ENCODE measurements at places on chromosomes 12 and 14.

DNA sequence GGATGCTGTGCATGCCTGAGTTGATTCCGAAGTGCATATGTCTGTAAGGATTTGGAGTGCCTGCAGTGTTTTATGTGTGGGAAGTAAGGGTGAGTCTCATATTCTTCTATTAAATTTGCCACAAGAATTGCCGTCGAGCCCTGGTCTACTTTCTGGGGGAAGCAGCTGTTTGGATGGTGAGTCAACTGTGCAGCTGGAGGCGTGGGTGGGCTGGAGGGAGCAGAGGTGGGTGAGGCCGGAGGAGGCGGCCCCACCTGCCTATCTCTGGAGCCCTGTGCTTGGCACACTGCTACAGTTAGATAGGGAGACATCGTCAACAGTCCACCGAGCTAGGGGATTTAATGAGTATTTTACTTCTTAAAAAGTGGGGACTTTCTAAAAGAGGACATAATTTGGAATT, 9.7 kb downstream of the GLRX5 start:
- DNase-seq = no peak

GRCh38 chr14:91400696-91401095, 16.9 kb downstream of the CCDC88C start:
- no peak for DNase-seq

GRCh38 chr12:54411391-54412241, 7.5 kb downstream of the ITGA5 start:
- DNase-seq = peak; percentile 69

- no peak for DNase-seq
Observed at GRCh38 chr12:22993609-22994315, 368.8 kb downstream of the ETNK1 start.

DNA sequence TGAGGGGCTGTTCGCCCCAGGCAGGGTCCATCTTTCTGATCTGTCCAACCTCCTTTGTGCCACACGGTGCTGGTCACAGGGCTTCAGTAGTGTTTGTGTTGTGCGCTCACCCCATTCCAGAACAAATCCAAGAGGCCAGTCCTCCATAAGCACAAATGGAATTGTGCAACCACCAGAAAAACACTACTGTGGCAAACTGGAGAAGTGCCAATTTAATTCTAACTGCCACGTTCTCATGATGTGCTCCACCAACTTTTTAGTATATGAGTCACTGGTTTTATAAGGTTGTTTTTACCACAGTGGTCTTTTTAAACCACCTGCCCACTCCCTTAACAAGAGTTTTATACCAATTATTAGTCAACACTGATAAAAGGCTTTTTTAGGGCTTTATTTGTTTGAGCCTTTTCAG, 380.2 kb downstream of the NAV3 start:
- no peak for DNase-seq

- DNase-seq = no peak
Observed at GRCh38 chr12:74321381-74321780, 216.3 kb upstream of the ATXN7L3B start.

DNA sequence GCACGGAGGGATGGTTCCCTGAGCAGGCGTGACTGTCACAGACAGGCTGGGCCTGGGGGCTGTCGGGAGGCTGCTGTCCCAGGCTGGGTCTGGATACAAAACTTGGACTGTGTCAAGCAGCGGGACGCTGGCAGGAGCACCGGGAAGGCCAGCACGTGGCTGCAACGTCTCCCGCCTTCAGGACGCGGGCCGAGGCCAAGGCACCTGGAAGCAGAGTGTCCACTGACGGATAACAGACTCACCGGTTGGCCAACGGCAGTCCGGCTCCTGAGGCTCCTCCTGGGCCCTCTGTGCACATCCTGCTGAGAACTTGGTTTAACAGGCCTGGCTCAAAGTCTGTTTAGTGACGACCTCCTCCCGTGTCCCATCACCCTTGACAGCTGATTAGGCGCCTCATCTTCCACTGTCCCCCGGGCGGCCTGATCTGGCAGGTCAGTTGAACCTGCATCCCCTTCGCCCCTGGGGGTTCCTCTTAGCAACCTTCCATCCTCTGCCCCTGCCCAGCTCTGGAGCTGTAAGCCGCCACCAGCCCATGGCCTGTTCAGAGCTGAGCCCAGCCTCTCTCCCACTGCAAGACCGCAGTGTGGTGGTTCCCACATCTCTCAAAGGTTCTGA, 2.5 kb downstream of the XRCC3 start:
- no peak for DNase-seq

GRCh38 chr14:105050551-105050897, 14.7 kb downstream of the GPR132 start:
- no peak for DNase-seq

All from activated CD4-positive, alpha-beta T cell treated with anti-CD3 and anti-CD28 coated beads, Interleukin-2, amount 10 ng/mL, durations not matched to agents 7 days and 5 days (primary cell).